ENCODE measurements at places on chromosomes 5 and 9.

GRCh38 chr9:34375901-34376595, 650 bp downstream of the MYORG start:
- DNase-seq: peak; percentile 23

GRCh38 chr5:124403281-124403680, 343.2 kb downstream of the ZNF608 start:
- no peak for DNase-seq

DNA sequence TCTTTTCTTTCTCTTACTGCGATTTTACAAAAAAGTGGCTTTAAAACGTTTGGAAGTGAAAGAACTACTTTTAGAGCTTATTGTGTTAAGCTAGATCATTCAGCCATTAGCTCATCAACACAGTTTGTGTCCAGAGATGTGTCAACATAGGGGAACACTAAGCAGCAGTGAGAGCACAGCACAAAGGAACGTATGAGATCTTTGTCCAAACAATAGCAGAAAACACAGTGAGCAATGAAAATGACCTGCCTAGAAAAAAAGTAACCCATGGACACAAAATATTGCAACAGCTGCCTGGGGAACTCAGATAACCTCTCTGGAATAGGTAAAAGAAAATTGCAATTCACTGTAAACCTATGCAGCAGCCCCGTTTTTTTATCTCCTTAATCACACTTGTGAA, 372.5 kb downstream of the ARHGEF28 start:
- peak; percentile 44 for DNase-seq

DNA sequence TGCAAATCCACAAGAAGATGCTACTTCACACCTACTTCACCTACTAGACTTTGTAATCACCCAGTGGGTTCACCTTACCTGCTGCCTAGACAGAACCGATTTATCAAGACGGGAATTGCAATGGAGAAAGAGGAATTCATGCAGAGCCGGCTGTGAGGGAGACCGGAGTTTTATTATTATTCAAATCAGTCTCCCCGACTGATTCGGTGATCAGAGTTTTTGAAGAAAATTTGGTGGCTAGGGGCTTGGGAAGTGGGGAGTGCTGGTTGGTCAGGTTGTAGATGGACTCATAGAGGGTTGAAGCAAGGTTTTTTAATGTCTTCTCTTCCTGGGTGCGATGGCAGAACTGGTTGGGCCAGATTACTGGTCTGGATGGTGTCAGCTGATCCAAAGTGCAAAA, 23.4 kb downstream of the SFXN1 start:
- no peak for DNase-seq

All from COR-L47 (cell line).